ENCODE measurements at places on chromosomes 1 and 21. TPM values are rescaled to one million over a fixed set of nuclear protein-coding genes. Genes with fewer than 3 reads are reported as not detected.

- no peak for DNase-seq
Measured at GRCh38 chr1:230128569-230129285, 61.7 kb downstream of the GALNT2 start.

DNA sequence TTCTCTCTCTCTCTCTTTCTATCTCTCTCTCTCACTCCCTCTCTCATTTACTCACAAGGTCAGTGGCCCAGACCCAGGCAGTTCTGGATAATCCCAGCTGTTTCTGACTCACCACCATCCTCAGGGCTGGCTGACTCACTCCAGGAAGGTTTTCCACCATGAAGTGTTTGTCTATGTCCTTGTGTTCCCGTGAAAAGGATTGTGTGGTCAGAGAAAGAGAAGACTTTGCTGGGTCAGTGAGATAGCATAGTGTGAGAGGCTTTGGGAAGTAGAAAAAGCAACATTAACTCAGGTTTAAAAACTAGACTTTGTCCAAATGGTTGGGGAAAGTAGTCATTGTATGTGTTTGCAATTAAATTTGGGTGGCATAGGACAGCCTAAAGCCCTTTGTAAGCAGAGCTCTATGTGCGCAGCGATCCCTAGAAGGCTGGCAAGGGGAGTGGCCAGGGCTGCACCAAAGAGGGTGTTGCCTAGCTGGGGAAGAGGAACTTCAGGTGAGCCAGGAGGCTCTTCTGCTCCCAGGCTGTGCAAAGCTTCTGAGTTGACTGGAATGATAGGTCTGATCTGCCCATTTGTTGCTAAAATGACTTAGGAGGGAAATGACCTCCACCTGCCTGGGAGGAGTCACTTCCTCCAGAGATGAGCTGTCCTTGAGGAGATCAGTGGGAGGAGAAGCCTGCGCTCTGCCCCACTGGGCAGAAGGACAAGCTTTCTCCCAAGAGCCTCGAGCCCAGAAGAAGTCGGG, 4.9 kb upstream of the CAPN2 start:
- peak; percentile 67 for DNase-seq

DNA sequence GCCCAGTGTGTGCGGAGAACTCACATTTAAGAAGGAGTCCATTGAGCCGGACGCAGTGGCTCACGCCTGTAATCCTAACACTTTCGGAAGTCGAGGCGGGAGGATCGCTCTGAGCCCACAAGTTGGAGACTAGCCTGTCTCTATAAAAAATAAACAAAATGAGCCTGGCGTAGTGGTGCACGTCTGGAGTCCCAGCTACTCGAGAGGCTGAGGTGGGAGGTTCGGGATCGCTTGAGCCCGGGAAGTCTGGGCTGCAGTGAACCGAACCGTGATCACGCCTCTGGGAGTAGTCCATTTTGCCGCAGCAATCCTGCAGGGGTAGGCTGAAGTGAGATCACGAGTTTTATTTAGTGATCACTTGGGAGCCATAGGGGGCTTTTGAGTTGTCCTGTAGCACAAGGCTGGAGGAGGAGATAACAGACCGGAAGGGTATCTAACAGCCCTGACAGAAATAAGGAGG, 497 bp upstream of the FUCA1 start:
- DNase-seq: peak; percentile 13

DNA sequence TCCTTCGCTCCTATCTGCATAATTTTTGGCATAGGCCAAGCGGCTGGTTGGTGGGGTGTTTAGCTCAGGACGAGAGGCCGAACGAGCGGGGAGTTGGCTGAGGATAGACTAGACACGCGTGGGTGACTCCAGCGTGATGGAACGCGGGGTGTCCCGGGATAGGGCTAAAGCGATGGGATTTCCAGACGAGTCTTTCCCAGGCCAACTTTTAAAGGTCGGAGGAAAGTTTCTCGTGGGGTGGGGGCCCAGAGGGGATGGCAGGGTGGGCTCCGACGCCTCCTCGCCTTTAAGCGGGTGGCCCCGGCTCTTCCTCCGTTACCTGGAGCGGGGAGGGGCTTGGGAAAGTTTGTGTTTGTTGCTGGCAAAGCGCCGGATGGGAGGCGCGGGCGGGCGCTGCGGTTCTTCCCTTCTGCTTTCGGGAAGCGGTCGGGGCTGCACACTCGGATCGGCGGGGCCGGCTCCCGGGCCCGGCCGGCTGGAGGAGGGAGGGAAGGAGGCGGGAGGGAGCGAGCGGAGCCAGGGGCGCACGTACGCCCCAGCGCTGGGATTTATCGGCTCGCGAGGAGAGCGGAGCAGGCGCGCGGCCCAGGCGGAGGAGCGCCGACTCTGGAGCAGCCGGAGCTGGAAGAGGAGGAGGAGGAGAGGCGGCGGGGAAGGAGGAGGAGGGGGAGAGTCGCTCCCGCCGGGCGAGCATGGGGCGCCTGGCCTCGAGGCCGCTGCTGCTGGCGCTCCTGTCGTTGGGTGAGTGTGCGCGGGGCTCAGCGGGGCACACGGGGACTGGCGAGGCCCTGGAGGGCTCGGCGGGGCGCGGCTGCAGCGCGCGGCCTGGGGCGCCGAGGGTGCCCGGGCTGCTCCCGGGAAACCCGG, at the start of gene PTGFRN:
TSS of gene PTGFRN (plus strand) at position 405 of the 867 bp plus-strand sequence. CDS start at position 693, 288 bp downstream.
- DNase-seq: peak; percentile 73

GRCh38 chr1:229093609-229094336, 177.1 kb upstream of the RAB4A start:
- DNase-seq: no peak

DNA sequence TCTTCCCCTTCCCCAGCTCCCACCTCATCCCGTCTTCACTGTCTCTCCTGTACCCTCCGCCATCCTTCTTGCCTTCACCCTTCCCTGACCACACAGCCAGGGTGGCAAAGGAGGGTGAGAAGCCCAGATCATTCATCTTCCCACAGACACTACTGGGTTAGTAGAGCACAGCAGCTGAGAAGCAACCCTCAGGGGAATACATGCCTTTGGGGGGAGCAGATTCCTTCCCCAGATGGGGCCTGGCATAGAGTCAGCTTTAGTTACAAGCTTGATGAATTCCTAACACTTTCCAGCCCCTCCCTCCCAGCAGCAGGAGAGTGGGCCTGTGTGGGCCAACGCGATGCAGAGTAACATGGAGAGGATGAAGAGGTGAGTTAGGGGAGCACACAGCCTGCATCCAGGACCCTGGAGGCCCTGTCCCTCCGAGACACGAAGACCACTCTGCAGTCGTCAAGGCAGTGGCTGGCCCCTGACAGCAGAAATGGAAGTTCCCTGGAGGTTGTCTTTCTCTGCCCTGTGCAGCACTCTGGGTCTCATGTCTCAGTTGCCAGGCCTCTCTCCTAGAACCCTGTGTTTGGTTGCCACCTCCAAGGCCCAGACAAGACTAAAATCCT, 8.8 kb upstream of the BTG2 start:
- DNase-seq: no peak

GRCh38 chr1:66330722-66331141, 203.2 kb upstream of the SGIP1 start:
- DNase-seq: no peak

- no peak for DNase-seq
Measured at GRCh38 chr21:25097648-25098047, 509.6 kb downstream of the MRPL39 start.

DNA sequence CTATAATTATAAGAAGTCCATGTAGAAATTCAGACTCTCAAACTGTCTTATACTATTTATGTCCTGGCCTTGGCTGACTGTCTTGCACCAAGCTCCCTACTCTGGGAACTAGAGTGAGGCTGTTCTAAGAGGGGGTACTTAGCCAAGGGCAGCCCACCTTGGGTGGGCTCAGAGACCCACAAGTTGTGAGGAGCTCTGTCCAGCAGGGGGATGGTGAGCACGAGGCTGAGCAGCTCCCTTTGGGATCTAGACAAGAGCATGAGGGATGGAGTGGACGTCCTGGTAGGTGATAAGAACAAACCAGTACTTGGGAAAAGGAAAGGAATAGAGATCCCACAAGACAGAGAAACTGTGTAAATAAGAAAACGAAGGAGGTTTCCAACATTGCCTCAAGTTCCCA, 127.1 kb upstream of the SLC44A3 start:
- DNase-seq: no peak

- DNase-seq: no peak
Measured at GRCh38 chr1:171595324-171595723, 26.7 kb upstream of the MYOCOS start.

- DNase-seq: no peak
Measured at GRCh38 chr1:199856216-199856780, 171.2 kb upstream of the NR5A2 start.

GRCh38 chr1:193754732-193755427, 568.5 kb upstream of the B3GALT2 start:
- DNase-seq: no peak

- no peak for DNase-seq
Measured at GRCh38 chr1:190578017-190578416, 100.4 kb upstream of the BRINP3 start.

DNA sequence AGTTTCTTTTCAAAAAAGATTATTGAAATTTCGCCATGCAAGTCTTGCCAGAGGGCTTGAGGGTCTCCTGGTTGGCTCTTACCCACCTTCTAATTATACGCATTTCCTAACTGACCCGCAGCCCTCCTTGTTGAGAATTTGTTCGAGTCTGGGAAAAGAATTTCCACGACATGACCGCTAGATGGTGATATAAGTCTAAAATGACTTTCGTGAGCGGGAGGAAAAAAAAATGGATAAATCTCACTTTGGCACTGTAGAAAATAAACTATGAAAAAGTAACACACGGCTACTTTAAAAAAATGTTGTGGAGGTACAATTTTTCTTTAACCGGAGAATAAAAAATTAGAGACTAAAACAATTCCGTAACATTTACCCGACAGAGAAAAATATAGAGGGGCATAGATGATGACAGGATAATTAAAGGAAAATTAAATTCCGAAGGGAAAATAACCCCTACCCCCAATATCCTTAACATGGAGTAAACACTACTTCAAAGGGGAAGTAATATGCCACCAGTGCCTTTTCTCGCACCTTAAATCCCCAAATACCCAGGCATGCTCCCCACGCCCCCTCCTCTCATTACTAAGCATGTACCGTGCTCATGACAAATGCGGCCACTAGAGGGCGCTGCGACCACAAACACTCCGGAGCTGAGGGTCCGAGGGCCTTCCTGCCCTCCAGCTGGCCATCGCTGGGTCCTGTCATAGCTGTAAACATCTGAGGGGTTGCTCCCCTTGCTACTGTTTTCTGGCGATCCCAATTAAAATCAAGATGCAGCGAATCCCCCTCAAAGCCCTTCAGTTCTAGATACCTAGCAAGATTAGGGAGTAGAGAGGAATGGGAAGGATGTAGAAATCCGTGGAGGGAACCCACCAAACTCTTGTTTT, 266.9 kb downstream of the ASTN1 start:
- peak; percentile 55 for DNase-seq

GRCh38 chr1:162292422-162292849, 84.2 kb downstream of the SPATA46 start:
- DNase-seq: no peak

GRCh38 chr1:209621741-209622655, 30.2 kb downstream of the LAMB3 start:
- no peak for DNase-seq

Gene RORC
- total RNA-seq: 17.5 TPM

Gene LRRC3
- total RNA-seq: 1.5 TPM

Gene LRRIQ3
- total RNA-seq: 0.79 TPM

Gene SPRR2E
- total RNA-seq: not detected

Gene LIPI
- total RNA-seq: not detected

Gene ACTN2
- total RNA-seq: 2,366 TPM

Gene DIP2A
- 24.9 TPM for total RNA-seq

Gene RYR2
- 505 TPM for total RNA-seq

Gene CLCA1
- total RNA-seq: not detected

Gene SELL
- 8.1 TPM for total RNA-seq

Gene TESK2
- 1.5 TPM for total RNA-seq

Gene SH3BP5L
- total RNA-seq: 17.2 TPM

Gene PRAMEF8
- total RNA-seq: not detected

Gene ATP6V1G3
- total RNA-seq: not detected

Gene ATAD3B
- total RNA-seq: 7.7 TPM

Gene MROH9
- total RNA-seq: not detected
